ENCODE measurements at places on chromosomes 13 and 19.

GRCh38 chr13:67520886-67521285, 290.8 kb upstream of the PCDH9 start:
- no peak for DNase-seq

DNA sequence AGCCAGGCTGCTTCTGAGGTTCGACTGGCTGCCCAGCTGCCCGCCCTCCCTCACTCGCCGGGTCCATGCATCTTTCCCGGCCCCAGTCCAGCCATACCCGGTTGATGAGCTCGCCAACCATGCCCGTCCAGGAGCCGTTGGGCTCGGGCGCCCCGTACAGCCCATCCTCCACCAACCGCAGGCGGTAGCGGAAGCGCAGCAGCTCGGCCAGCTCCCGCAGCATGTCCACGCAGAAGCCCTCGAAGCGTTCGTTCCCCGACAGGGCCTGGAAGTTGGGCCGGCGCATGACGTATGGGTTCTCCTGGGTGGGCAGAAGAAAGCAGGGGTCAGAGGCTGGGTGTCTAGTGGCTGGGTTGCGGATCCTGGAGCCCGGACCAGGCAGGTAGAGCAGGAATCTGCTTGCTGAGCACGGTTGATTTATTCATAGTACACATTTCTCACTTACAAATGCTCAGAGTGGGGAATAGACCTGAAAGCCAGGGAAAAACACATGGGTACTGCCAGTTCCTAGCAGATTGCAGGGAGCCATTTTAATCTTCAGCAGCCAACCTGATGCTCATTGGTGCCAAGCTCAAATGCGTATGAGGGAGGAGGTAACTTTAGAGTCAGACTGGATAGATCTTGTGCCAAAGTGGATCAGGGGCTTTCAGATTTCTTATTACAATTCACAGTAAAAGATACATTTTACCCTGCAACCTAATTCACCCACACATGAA, 27.4 kb downstream of the GRIK5 start:
- no peak for DNase-seq

GRCh38 chr13:84352946-84353345, 470.7 kb upstream of the SLITRK1 start:
- DNase-seq, result no peak

GRCh38 chr13:50936679-50937078, 27.1 kb downstream of the RNASEH2B start:
- DNase-seq, result no peak

DNA sequence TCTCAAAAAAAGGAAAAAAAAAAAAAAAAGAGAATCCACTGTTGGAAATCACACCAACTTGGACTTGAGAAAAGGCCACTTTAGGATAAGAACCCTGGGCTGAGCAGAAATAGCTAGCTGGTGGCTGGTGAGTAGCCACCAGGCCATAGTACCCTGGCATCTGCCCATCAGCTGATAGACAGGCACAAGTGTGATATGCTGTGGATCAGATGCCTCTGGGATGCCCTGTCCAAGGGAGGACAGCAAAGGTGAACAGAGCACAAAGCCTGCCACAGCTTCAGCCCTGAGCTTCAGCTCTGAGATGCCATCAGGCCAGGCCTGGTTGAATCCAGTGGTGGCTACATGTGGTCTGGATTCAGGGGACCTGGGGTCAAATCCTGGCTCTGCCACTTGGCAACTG, 8.7 kb downstream of the SIRT2 start:
- DNase-seq, result no peak

DNA sequence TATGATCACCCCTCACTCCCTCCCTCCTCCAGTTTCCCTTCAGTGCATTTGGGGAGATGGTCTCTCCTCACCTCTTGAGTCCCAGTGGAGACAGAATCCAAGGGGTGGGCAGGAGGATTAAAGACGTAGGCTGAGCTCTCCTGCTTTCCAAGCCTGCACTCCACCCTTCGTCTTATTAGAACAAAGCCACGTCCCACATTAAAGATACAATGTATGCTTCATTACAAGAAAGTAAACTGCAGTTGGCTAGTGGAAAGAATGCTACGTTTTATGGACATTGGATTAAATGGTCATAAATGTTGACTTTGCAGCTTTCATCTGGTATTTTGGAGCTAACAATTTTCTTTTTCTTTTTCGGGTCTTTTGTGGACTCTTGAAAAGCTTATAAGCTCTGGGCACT, 1.5 kb upstream of the KLK11 start:
- DNase-seq, result no peak

DNA sequence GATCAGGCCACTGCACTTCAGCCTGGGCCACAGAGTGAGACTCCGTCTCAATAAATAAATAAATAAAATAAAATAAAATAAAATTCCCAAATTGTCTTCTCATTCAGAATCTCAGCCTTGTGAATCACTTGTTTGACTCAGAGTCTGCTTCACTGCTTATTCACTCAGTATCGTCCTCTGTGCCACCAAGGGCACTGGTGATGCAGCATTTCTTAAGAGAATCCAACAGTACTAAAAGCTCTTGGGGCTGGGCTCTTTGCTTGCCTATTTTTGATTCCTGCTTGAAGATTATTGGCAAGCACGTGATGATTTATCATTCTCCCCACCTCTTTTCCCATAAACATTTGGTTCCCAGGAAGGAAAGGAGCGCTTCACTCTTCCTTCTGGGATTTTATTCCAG, 54.8 kb upstream of the HMGB1 start:
- no peak for DNase-seq

- DNase-seq, result peak; percentile 78
These were observed 2.8 kb upstream of the LENG1 start for GRCh38 chr19:54162241-54162805.

DNA sequence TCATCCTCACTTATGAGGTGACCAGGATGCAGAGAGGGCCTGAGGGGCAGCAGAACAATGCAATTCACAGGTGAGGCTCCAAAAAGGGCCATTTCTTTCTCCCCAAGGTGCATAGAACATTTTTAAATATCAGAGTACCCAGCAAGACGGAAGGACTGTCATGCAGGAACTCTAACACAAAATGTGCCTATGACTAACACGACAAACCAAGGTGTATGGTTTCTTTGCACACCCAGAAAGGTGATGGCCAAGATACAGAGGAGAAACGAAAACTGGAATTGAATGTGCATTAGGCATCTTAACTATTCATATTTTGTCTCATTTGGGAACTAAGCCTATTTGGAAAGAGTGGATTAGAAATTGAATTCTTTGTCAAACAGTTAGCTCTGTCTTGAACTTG, 29.9 kb downstream of the SHISA2 start:
- DNase-seq, result no peak

DNA sequence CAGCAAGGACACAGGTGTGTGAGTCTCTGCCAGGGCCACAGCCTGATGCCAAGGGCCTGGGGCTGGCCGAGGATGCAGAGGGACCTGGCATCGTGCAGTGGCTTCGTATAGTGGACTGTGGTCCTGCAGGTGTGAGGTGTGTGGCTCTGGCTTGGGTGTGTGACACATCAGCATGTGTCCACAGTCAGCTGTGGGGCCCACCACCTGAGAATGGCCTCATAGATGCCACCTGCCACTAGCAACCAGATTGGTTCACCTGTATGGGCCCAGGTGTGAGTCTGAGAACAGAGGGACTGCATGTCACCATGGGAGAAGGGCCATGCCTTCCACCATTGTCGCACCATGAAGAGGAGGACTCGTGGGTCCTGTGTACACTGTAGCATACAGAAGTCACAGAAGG, 2.4 kb downstream of the PPP1R14A start:
- DNase-seq, result no peak

GRCh38 chr13:69579351-69579750, 528.3 kb upstream of the ATXN8OS start:
- no peak for DNase-seq

GRCh38 chr13:62887046-62887445, 1471.4 kb upstream of the PCDH20 start:
- no peak for DNase-seq

GRCh38 chr19:29517946-29518345, 7.8 kb upstream of the VSTM2B start:
- DNase-seq, result no peak

- DNase-seq, result no peak
These were observed 1.1 kb downstream of the ARHGAP35 start for GRCh38 chr19:46861691-46862502.

DNA sequence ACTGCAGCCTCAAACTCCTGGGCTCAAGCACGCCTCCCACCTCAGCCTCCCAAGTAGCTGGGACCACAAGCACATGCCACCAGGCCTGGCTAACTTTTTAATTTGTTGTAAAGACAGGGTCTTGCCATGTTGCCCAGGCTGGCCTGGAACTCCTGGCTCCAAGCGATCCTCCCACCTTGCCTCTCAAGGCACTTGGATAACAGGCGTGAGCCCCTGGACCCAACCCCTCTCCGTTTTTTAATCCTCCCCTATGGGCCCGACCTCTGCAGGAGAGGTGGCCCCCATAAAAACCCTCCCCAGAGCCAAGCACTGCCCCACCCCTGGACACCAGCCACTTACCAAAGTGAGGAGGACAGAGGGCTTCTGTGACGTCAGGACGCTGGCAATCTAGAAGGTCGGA, 28.6 kb downstream of the PEPD start:
- no peak for DNase-seq

- DNase-seq, result no peak
These were observed 88.3 kb downstream of the DHRS12 start for GRCh38 chr13:51715613-51716012.

DNA sequence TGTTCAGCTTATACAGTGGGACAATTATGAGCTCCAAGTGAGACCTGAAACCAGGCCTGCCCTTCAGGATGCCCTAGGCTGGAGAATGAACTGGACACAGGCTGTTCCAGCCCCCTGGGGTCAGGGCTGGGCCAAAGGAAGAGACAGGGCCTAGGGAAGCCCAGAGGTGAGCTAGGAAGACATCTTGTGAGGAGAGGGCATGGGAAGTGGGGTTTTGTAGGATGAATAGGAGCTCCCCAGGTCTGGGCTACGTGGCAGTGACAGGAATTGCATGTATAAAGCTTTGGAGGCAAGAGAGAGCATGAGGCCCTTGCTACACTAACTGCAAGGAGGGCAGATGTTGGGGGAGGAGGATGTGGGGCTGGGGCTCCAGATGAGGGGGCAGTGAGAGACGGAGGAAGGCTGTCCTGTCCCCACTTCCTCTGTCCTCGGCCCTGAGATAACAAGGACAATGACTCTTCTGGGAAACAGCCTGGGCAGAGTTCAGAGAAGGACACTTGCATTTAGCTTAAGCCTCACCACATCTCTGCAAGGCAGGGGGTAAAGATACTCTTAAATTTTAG, 1.5 kb upstream of the TBXA2R start:
- DNase-seq, result no peak

DNA sequence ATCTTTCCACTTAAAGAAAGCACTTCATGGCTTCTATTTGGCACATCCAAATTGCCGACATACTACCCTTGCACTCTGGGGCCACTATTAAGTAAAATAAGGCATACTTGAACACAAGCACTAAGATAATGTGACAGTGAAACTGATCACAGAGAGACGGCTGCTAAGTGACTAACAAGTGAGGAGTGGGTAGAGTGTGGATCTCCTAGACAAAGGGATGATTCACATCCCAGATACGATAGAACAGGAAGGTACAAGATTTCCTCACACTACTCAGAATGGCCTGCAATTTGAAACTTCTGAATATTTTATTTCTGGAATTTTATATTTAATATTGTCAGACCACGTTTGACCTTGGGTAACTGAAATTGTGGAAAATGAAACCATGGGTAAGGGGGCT, 1721.8 kb upstream of the SPRY2 start:
- DNase-seq, result no peak

DNA sequence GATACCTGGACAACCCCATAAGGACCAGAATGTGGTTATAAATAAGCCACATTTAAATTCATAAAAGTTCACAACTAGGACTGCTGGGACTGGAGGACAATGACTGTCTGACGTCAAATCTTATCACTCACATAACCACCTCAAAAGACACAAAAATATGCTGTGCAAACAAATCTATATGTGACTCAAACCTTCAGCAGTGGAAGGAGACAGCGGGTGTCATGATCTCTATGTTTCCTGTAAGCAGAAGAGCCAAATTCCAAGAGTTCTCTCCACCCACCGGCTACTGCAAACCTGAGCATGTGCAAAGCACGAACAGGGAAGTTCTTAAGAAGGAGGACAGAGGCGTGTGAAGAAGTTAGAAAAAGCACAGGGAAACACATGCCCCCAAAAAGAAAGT, 113.2 kb downstream of the MYCBP2 start:
- DNase-seq, result no peak

DNA sequence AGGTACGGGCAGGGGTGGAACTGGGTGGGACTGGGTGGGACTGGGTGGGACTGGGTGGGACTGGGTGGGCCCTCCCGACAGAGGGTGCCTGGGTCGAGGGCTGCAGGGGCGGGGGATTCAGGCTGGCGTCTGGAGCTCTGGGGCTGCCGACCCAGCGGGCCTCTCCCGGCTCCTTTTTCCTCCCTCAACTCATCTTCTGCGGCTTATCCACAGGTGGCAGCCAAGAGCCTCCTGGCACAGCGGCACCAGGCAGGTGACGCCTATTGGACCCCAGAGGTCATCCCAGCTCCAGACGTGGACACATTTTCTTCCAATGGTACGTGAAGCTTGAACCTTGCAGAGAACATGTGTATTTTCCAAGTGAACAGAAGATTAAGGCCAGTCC, 533 bp downstream of the ZNF544 start:
- no peak for DNase-seq

DNA sequence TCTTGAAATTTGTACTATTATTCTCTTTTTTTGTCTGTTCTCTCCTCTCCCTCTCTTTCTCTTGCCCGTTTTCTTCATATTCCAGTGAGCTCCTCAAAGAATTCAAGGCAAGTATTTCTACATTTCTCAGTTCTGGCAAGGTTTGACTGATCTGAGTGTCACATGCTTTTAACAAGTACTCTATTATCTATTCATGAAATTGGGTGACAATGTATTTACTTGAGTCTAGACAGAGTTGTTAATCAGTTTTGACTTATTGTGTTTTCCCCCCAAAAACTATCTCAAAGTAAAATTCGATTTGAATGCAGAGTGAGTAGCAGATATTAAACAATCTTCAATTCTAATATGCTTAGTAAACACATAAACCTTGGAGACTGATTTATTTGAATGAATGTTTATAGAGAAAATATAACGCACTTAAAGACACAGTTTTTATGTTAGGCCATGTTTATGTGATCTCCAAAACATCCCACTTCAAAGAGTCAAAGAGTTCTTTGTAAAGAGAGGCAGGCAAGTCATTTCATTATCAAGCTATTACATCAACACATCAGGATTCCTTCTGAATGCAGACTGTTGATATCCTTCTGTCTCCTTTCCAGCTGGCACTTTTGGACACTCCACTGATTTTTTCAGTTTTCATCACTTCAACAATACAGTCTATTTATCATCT, 166.6 kb downstream of the SLITRK6 start:
- no peak for DNase-seq

DNA sequence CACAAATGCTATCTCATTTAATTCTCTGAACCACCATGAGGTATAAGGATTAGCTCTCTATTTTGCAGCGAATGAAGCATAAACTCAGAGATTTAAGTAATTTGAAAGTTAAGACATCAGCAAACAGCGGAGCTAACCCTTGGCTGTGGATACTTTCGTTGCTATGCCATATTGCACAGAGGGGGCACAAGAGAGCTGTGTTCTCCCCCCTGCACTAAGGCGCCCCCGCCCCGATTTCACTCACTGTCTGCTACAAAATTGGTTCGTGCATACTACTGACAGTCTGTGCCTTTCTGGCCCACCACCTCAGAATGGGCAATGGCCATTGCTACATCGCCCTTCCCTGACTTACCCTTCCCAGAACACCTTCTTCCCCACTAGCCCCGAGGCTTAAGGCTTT, 105.7 kb upstream of the OBI1 start:
- no peak for DNase-seq

- no peak for DNase-seq
These were observed 7.5 kb upstream of the TNFSF14 start for GRCh38 chr19:6677495-6677882.

All from stimulated activated CD4-positive, alpha-beta T cell treated with anti-CD3 and anti-CD28 coated beads, Interleukin-4, amount 100 ng/mL, for 4 hours (primary cell).